ENCODE measurements at places on chromosomes 5 and 9.

DNA sequence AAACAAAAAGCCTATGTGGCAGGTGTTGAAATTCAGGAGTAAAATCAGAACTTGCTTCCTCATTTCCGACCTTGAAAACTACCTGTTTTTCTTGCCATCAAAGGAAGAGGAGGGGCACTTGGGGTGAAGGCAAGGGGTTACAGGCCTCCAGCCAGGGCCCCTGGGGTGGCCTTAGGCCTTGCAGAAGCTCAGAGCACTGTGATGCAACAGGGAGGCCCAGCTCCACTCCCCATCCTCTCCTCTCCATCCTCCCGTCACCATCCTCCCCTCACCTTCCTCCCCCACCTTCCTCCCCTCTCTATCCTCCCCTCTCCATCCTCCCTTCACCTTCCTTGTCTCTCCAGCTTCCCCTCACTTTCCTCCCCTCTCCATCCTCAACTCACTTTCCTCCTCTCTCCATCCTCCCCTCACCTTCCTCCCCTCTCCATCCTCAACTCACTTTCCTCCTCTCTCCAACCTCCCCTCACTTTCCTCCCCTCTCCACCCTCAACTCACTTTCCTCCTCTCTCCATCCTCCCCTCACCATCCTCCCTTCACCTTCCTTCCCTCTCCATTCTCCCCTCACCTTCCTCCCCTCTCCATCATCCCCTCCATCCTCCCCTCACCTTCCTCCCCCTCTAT, 111.6 kb downstream of the WNK2 start:
- no peak for DNase-seq

- DNase-seq, result no peak
These were observed 20.4 kb downstream of the SLC25A25 start for GRCh38 chr9:128088253-128088945.

GRCh38 chr5:142795251-142795650, 25.1 kb downstream of the ARHGAP26 start:
- no peak for DNase-seq

DNA sequence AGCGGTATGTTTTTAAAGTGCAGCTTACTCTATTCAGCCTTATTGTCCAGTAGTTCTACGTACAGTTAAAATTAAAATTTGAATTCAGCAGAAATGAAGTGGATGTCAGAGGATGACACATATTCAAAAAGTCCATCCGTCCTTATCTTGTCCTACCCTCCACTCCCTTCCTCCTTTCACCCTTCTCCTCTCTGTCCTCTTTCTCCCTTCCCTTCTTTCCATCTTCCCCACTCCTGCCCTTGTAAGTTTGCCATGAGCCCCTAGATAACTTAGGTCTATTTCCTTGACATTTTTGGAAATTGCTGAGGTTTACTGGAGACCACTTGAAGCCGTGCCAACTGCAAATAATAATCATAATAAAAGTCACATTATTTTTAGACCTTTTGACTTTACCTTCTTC, 67.6 kb downstream of the TRIO start:
- DNase-seq, result no peak

DNA sequence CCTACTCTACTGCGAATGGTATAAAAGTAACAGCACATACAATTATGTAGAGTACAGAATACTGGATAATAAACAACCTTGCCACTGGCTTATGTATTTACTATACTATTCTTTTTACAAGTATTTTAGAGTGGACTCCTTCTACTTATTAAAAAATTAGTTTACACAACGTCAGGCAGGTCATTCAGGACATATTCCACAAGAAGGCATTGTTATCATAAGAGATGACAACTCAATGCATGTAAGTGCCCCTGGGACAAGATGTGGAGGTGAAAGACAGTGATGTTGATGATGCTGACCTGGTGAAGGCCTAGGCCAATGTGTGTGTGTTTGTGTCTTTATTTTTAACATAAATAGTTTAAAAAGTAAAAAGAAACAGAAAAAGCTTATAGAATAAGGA, 421.7 kb downstream of the CDH12 start:
- peak; percentile 49 for DNase-seq

DNA sequence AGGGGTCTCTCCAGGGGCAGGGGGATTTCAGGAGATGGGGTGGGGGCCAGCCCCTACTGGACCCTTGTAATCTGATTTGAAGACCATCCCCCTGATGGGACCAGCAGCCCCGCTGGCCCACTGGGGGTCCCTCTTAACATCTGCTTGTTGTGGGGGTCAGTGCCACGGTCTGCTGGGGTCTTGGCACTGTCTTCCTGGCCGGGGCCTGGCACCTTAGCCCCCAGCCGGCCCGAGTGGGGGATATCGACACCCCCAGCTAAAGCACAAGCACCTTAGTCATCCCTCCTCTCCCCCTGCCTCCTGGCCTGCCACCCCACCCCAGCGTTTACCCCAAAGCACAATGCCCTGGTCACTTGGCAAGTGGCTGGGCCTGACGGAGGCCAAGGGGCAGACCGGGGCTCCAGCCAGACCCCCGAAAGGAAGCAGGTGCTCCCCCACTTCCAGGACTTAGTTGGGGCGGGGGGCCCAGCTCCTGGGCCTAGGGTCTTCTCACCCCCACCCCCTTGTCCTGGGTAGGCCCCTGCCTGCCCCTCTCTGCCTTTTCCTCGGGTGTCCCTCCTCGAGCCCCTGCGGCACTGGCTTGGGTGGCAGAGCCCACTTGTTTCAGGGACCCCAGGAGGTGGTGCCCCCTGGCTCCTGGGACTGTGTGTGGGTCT, 1.4 kb upstream of the NFX1 start:
- no peak for DNase-seq

- peak; percentile 3 for DNase-seq
These were observed 106.7 kb downstream of the MCTP1 start for GRCh38 chr5:95178046-95178651.

All from NCI-H2081 (cell line).